ENCODE measurements at places on chromosomes 2 and 18.

- no peak for DNase-seq
Measured at GRCh38 chr2:234388591-234388990, 108.3 kb downstream of the ARL4C start.

DNA sequence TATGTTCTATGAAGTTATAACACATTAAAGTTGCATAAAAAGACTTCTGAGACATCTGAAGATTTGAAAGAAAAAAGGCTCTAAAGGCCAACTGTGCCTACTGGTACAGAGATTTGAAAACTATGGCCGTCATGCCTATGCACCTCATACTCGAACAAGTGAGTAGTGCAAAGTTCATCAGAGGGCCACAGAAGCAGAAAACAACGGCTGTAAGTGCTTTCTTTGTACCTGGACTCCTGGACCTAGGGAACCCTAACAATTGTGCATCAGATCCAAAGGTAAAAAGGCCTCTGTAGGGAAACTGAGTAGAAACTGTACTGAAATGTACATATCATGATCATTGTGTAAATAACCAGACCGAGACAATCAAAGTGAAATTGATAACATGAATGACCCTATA lies 230.4 kb upstream of the CHST9 start:
- DNase-seq = no peak

- no peak for DNase-seq
Measured at GRCh38 chr2:1625281-1626001, 118.9 kb downstream of the PXDN start.

GRCh38 chr2:151102226-151102625 lies 159.4 kb downstream of the RBM43 start:
- DNase-seq = no peak

- no peak for DNase-seq
Measured at GRCh38 chr2:163171786-163172530, 333.4 kb upstream of the KCNH7 start.

DNA sequence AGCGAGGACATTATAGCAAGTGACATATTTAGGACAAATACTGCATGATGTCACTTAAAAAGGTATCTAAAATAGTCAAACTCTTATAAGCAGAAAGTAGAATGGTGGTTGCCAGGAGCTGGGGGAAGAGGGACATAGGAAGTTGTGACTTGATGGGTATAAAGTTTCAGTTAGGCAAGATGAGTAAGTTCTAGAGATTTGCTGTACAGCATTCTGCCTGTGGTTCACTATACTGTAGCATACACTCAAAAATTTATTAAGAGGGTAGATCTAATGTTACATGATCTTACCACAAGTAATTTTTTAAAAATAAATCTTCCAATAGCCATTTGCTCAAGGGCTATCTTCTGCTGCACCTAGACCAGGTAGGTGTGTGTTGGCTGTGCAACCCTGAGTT lies 78.1 kb upstream of the NPAS2 start:
- no peak for DNase-seq

GRCh38 chr2:169118060-169118459 lies 48.7 kb downstream of the DHRS9 start:
- no peak for DNase-seq

DNA sequence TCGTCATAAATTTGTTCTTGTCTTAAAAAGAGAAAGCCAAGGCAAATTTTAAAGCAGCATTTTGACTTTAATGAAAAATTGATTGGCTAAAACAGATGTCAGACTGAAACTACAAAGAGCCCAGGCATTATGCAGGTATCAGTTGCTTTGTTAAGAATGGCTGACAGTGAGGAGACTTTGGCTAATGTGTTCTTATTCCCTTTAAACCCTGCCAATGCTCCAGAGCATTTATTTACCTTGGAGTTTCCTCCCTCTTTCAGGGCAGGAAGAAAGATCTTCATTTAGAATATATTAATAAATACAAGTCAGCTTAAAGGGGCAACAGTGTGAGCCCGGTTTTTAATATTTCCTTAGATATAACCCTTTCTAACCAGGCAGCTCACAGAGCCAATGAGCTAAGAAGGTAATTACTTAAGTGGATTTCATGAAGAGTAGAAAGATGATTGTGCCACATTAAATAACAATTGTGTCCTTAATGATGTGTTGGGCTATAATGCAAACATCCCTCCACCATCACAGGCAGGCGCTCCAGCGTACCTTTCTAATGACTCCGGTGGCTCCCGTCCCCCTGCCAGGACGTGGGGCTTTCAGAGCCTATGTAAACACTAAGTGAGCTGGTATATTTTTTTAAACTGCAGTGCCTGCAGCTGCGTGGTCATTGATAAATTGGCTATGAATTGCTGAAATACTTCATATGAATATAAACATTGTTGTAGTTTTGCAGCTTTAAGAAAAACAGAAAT lies 349.4 kb upstream of the POU3F3 start:
- DNase-seq = no peak

- no peak for DNase-seq
Measured at GRCh38 chr2:143698888-143699570, 569.8 kb downstream of the ARHGAP15 start.

DNA sequence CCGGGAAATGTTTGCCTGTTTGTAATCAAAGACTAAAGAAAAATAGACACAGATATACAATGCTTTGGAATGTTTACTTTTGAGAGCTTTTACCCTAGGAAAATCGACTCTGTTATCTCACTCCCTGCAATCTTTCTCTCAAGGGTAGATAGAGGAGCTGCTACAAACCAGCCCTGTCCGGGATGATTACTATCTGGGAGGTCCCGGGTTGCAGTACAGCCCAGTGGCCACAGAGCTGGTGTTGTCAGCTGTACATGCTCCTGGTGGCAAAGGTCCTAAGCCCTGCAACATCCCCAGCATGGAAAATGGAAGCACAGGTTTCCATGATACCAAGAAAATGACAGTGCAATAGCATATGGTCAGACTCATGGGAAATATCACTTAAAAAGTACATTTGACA lies 570.5 kb upstream of the SOX11 start:
- DNase-seq = no peak

- no peak for DNase-seq
Measured at GRCh38 chr18:57677262-57678211, 55.9 kb upstream of the NARS1 start.

- DNase-seq = no peak
Measured at GRCh38 chr18:22285361-22286140, 116.2 kb downstream of the GATA6 start.

DNA sequence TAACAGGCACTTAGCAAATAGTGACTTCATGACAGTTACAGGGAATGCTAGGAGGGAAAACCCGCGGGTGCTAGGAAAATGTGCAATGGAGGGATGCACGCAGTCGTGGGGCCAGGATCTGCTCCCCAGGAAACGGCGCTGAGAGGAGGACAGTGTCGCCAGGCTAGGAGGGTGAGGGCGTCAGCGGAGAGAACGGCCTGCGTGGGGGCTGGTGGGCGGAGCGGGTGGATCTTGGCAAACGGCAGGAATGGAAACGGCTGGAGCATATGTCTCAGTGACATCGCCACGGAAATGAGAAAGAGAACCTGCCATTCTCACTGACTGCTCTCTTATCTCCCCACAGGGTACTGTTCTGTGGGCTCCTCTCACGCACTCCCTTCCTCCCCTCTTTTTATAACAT lies 478.5 kb upstream of the ID2 start:
- no peak for DNase-seq

- no peak for DNase-seq
Measured at GRCh38 chr2:159199761-159200465, 86.6 kb downstream of the WDSUB1 start.

- no peak for DNase-seq
Measured at GRCh38 chr2:10397878-10398277, 50.2 kb downstream of the ODC1 start.

GRCh38 chr2:64223055-64223454 lies 78.8 kb upstream of the PELI1 start:
- DNase-seq = no peak

DNA sequence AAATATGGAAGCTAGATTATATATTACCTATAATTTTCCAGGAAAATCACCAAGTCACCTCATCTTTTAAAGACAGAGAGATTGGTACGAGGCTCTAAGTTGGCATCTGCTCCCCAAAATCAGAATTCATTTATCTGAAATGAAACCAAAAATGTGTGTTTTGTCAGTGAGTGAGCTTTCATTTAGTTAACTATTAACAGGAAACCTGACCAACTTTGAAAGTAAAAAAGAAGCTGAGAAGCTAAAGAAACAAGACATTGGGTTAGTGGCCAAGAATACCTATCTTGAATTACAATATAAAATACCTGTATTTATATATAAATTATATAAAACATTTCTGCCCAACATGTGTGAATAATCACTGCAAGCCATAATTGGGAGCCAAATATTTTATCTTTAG lies 1.9 kb downstream of the MPPE1 start:
- DNase-seq = no peak

DNA sequence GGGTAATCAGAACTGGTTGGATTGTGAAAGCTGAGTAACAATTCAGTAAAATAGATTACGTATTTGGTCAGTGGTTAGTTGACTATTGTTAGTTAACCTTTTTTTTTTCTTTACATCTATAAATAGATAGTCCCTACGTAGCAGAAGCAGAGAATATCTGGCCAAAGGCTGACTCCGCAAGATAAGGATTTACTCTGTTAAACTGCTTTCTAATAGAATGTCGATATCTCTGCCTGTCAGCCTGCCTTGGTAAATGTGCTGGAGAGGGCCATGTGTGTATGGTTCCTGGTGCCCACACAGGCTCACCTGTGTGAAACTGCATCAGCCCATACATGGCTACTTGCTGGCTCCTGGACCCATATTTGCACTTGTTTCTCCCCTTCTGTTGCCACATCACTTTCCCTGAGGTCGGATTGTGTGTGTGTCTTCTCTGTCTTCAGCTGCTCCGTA lies 94.4 kb downstream of the CRIM1 start:
- DNase-seq = no peak

DNA sequence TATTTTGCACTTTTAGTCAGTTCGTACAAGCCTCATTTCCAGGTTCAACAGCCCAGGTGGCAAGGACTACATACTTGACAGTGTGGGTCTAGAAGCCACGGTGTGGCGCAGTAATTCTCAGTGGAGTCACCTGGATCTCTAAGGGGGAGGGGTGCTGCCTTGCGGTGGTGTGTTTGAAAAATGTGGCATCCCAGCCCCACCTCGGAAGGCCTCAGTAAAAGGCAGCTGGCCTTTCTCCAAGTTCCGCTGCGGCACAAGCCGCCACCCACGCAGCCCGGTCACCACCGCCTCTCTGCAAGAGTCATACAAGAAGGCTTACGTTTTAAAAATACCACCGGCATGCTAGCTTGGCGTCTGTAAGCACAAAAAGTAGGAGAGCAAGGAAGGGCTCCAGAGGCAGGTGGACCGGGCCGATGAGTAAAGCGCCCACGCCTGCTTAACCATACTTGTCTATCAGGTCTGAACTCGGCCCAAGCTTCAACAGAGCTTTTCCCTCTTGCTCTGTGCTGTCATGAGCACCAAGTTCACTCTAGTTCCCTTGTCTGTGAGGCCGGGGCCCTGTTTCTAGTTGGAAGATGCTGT lies 49.5 kb downstream of the SPRED2 start:
- peak; percentile 94 for DNase-seq

DNA sequence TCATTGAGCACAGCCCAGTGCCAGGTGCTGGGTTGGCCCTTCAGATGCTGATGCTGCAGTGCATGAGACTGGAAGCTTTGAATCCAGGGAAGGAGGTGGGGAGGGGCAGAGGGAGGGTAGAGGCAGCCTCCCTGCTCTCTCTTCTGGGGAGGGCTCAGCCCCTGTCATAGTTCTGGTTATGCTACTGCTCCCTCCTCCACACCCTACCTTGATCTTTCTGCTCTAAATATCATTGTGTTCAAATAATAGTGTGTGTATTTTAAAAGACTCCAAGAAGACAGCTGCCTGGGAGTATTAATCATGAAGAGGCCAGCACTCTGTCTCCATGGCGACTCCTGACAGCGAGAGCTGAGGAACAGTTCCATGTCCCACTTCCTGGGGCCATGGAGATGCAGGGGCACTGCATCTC lies 3.8 kb upstream of the EGR4 start:
- no peak for DNase-seq

GRCh38 chr2:235325151-235325550 lies 168.7 kb upstream of the AGAP1 start:
- DNase-seq = no peak

DNA sequence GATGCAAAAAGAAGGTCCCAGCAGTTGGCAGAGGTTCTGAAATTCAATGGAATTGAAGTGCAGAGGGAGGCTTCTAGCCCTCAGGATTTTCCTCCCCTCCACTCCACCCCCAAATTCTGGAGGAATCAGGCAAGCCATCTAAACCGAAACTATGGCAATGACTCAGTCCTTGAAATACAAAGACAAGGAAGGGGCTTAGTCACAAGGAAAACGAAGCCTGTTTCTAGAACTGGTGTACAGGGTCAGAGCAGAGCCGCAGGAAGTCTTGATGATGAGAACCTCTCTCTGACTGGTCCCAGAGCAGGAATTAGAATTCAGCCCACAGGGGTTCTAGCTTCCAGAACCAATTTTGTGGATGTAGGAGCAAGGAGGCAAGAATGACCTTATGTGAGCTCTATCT lies 111.7 kb upstream of the SCN1A start:
- DNase-seq = no peak

DNA sequence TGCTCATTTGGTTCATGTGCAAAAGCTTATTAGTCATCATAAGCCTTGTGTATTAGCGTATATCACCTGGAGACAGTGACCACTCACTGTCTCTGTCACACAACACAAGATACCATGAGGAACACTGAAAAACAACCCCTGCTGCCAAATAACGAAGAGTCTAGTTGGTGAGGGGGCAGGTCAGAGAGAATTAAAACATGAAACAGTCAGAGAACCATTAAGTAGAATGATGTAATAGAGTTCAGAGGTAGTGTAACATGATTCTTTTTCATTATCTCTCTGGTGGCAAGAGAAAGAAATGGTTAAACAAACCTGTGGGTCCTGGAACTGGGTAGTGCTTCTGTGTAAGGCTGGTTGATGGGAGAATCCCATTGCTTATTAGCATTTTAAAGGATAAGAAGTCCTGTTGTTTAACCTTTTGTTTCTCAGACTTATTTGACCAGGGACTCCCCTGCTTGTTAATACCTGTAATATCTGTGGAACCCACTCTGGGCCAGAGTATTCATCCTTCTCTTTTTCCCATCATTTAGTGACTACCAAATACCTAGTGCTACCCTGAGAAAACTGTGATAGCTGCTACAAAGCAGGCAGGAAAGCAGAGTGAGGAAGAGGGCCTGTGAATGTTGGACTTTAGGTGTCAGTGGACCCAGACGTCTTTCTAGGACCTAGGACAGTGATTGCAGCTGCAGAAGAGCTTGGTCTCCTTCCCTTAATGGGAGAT lies 38.0 kb downstream of the PTRHD1 start:
- no peak for DNase-seq

Measured in stimulated activated naive CD8-positive, alpha-beta T cell treated with anti-CD3 and anti-CD28 coated beads, Interleukin-15, Interleukin-2, amounts not matched to agents 100 U/mL and 50 U/mL, for 24 hours (primary cell).